Adrenal gland (tissue), 19 donors: ENCODE measurements at places on chromosomes 6 and 20.

DNA sequence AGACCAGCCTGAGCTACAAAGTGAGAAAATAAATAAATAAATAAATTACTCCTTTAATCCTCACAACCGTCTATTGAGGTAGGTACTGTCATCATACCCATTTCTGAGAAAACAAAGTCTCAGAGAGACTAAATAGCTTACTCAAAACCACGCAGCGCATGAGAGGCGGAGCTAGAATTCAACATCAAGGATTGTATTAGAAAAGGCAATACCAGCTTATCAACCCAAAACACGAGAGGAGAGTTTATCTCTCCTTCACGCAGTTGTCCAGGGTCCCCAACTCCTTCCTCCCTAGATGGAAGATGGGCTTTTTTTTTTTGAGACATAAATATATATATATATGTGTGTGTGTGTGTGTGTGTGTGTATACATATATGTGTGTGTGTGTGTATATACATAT is 12.2 kb downstream of the HNF4A start:
- DNase-seq, result no peak
- no peak overlapping the region for H3K27ac ChIP-seq
- no peaks in the 10 kb centered on the region for H3K27me3 ChIP-seq
- H3K36me3 ChIP-seq, result no peaks in the 10 kb centered on the region
- H3K4me3 ChIP-seq, result no peak overlapping the region
- H3K4me1 ChIP-seq, result no peaks in the 10 kb centered on the region

DNA sequence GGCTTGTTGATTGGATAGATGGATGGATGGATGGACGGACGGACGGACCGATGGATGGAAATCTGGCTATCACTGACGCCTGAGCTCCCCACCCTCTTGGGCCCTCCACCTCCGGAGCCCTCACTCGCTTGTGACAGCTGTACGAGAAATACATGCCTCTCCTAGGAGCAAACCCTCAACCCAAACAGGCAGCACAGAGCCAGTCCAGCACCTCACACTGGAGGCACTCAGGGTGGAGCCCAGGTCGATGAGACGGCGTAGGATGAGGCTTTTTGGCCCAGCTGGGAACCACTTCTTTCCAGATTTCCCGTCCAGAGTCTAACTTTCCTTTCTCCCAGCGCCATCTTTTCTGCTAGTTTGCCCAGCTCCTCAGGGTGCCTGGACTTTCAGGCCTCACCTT is 2.7 kb upstream of the LY6G5C start:
- H3K4me3 ChIP-seq, result no peak overlapping the region
- H3K27me3 ChIP-seq, result no peaks in the 10 kb centered on the region
- peaks cover 10% of the 10 kb centered on the region for H3K4me1 ChIP-seq

- no peaks in the 10 kb centered on the region for H3K4me1 ChIP-seq
- H3K4me3 ChIP-seq, result no peak overlapping the region
- no peak overlapping the region for H3K27ac ChIP-seq
- no peak for DNase-seq
- H3K36me3 ChIP-seq, result no peaks in the 10 kb centered on the region
- H3K27me3 ChIP-seq, result no peaks in the 10 kb centered on the region
Measured at GRCh38 chr6:12974551-12974950, 258.0 kb downstream of the PHACTR1 start.

DNA sequence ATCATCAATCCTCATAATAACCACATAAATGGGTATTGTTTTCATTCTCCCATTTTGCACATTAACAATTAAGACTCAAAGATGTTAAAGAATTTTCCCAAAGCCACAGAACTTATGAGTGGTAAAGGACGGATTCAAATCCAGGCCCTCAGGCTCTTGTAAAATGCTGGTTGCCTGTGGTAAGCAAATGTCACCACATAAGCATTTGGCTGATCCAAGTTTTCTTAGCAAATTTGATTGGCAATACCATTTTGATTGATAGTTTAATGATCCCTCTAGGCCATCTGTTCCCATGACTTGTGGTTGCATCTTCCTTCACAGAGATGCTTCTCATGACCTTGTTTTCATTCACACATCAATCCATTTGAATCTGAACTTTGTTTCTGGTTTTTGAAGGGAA is 252.0 kb upstream of the RIN2 start:
- H3K36me3 ChIP-seq, result no peaks in the 10 kb centered on the region
- H3K27me3 ChIP-seq, result no peaks in the 10 kb centered on the region
- no peak overlapping the region for H3K4me3 ChIP-seq
- no peak overlapping the region for H3K27ac ChIP-seq
- DNase-seq, result no peak

DNA sequence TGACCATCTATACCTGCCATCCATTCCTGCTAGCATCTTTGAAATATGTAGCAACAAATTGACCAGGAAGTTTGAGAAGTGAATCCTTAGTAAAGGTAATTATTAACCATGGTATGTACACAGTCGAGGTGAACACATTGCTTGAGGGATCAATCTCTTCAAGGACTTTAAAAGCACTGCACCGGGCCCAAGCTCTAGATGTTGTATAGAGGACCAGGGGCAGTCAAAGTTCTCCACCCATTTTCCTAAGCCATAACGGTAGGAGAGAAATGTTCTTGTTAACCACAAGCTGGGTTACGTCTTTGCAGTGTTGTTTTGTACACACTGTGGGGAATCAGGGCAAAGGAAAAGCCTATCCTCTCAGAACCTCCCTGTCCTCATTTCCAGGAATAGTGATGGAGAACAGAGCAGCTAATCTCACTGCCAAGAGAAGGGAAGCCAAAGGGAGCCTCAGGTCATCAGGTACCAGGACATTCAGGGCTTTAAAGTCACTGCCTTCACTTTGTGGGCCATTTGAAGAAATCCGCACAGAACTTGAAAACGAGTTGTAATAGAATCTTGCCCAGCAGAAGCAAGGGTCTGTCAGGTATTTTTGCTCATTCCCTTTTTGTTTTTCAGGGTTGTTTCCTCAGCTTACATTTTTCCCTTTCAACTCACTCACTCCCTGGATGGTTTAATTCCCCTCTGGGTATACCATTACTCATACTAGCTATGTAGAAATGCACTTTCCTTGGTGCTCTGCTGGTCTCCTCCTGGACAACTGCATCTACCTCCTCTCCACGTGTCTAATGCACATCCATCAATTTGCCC is 5.3 kb upstream of the PM20D2 start:
- H3K27ac ChIP-seq, result no peak overlapping the region
- H3K4me3 ChIP-seq, result no peak overlapping the region
- no peak for DNase-seq
- no peaks in the 10 kb centered on the region for H3K36me3 ChIP-seq
- H3K27me3 ChIP-seq, result no peaks in the 10 kb centered on the region

DNA sequence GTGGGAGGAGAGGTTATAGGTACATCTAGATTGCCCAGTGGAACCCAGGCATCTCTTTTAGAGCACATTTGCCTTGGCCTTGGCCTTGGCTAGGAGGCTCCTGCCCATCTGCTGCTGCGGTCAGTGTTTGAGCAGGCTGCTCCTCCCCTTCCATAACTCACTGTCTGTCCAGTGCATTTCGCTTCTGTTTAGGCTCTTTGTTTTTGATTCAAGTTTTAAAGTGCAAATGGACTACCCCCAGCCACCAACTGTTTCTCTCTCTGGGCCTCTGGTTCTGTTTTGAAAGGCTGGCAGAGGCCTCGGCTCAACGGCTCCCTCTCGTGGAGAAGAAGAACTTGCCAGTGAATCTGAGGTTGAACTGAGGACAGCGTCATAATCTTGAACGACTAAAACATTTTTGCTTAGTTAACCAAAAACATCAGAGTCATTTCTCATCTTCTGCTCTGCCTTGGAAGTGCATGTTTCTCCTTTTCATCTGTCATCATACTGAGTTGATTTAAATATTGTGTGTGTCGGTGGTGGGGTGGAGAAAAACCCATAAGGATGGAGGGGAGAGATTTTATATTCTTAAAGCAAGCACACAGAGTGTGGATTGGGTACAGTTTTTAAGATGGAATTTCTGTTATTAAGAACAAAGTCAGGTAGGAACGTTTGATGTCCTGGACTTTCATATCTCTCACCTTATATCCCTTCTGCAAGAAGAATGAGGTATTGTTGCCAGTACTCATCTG is 171.4 kb downstream of the DTNBP1 start:
- H3K27ac ChIP-seq, result peak overlapping the region; percentile 35
- DNase-seq, result peak; percentile 93
- H3K4me3 ChIP-seq, result no peak overlapping the region
- peaks cover 15% of the 10 kb centered on the region for H3K4me1 ChIP-seq

- H3K36me3 ChIP-seq, result peaks cover 1% of the 10 kb centered on the region
- H3K4me3 ChIP-seq, result no peak overlapping the region
- no peak for DNase-seq
- H3K4me1 ChIP-seq, result peaks cover 18% of the 10 kb centered on the region
- no peaks in the 10 kb centered on the region for H3K27me3 ChIP-seq
Measured at GRCh38 chr6:52540286-52540902, 36.5 kb downstream of the TRAM2 start.
